Spleen (tissue), 13 donors: ENCODE measurements at places on chromosomes 12 and 14. TPM values are rescaled to one million over a fixed set of nuclear protein-coding genes. Genes with fewer than 3 reads are reported as not detected.

- no peak overlapping the region for H3K27ac ChIP-seq
- H3K4me1 ChIP-seq = peaks cover 4% of the 10 kb centered on the region
- H3K27me3 ChIP-seq = no peaks in the 10 kb centered on the region
- no peaks in the 10 kb centered on the region for H3K36me3 ChIP-seq
Measured at GRCh38 chr12:77841521-77841920, 10.8 kb downstream of the NAV3 start.

- peaks cover 41% of the 10 kb centered on the region for H3K4me1 ChIP-seq
- H3K27ac ChIP-seq = no peak within 1 kb of the TSS
- DNase-seq = no peak
- peaks cover 100% of the 10 kb centered on the region for H3K27me3 ChIP-seq
- no peaks in the 10 kb centered on the region for H3K36me3 ChIP-seq
- H3K4me3 ChIP-seq = peak within 1 kb of the TSS; percentile 40
Measured at GRCh38 chr12:102957339-102958050, at the start of gene ASCL1. TSS of gene ASCL1 (plus strand) at chr12:102957674. CDS start at chr12:102958245, 571 bp downstream.

DNA sequence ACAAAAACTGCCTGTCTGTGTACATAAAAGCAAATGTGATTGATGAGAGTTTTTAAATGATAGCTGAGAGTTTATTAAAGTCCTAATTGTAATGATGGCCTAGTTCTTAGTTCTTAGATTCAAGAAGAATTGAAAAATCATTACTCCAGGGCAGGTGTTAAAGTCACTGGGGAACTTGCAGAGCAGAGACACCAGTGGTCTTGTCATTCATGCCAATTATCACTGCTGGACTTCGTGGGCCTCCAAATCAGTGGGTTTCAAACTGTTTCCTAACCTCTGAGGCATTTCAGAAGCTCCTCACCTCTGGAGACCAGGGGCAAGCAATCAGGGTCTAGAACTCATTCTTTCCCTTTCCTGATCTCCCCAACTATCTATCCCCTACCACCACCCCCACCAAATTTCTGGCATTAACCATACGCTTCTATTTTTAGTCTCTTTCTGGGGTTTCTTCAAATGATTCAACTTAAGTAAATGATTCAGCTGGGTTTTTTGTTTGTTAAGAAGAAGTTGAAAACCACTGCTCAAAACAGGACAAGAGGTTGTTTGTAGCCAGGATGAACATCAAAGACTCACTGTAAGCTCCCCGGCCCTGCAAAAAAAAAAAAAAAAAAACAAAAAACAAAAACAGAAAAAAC, 80.1 kb downstream of the CEP83 start:
- H3K4me3 ChIP-seq = no peak overlapping the region
- DNase-seq = no peak
- H3K27me3 ChIP-seq = no peaks in the 10 kb centered on the region
- no peaks in the 10 kb centered on the region for H3K36me3 ChIP-seq

CLEC14A gene
- polyA plus RNA-seq = 10.0 TPM

GRCh38 chr14:54627540-54628363, 60.8 kb downstream of the SAMD4A start:
- DNase-seq = peak; percentile 76
- H3K27me3 ChIP-seq = no peaks in the 10 kb centered on the region
- H3K4me3 ChIP-seq = peak overlapping the region; percentile 34
- H3K27ac ChIP-seq = peak overlapping the region; percentile 86
- no peaks in the 10 kb centered on the region for H3K36me3 ChIP-seq
- peaks cover 65% of the 10 kb centered on the region for H3K4me1 ChIP-seq

GRCh38 chr14:54309615-54310014, 87.2 kb upstream of the CDKN3 start:
- no peak overlapping the region for H3K4me3 ChIP-seq
- no peak overlapping the region for H3K27ac ChIP-seq
- H3K27me3 ChIP-seq = peaks cover 4% of the 10 kb centered on the region
- no peaks in the 10 kb centered on the region for H3K36me3 ChIP-seq

DNA sequence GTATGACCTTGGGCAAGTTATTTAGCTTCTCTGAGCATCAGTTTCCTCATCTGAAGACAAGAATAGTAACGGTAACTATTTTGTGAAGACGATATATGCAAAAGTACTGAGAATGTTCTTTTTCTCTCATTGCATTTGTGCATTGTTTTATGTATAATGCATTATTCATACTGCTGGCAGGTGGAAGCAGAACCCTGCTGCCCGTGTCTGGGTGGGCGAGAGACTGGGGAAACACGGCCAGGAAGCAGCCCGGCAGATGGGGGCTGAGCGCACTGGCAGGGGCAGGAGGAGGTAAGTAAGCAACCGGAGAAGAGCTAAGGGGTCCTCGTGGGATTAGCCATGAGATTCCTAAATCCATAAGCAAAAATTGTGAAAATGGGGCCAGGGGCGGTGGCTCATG, 115.8 kb upstream of the MED13L start:
- H3K4me1 ChIP-seq = no peaks in the 10 kb centered on the region
- DNase-seq = peak; percentile 59
- no peaks in the 10 kb centered on the region for H3K27me3 ChIP-seq
- no peak overlapping the region for H3K4me3 ChIP-seq
- no peaks in the 10 kb centered on the region for H3K36me3 ChIP-seq

DNA sequence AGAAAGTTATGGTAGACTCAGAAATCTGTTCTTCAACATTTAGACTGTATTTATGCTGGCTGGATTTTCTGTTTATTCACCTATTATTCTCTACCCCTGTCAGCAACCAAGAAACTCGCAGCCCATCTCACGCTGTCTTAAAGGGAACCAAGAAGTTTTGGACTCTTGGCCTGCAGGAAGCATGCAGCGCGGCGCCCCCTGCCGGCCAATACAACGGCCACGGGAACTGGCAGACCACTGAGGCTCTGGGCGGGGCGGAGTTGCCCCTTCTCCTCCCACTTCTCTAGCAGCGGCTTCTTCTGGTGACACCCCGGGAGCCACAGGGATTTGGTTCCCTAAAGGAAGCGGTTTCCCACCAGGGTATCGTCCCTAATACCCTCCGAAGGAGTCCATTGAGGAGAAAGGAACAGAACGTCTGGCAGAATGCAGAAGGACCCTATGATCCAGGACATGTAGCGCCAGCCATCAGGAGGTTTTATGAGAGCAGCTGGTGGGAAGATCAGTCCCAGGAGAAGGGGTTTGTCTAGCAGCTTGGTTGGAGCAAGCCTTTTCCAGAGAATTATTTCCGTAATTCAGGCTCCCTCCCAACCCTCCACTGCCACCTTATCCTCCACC, 21.0 kb upstream of the RNASE2 start:
- DNase-seq = peak; percentile 78
- H3K4me3 ChIP-seq = no peak overlapping the region
- no peak overlapping the region for H3K27ac ChIP-seq
- H3K36me3 ChIP-seq = no peaks in the 10 kb centered on the region

- no peaks in the 10 kb centered on the region for H3K36me3 ChIP-seq
- peaks cover 48% of the 10 kb centered on the region for H3K4me1 ChIP-seq
- peak overlapping the region; percentile 72 for H3K27ac ChIP-seq
Measured at GRCh38 chr12:104570174-104570907, 113.6 kb downstream of the CHST11 start.

- H3K4me1 ChIP-seq = peaks cover 36% of the 10 kb centered on the region
- no peaks in the 10 kb centered on the region for H3K27me3 ChIP-seq
- no peak for DNase-seq
- H3K36me3 ChIP-seq = no peaks in the 10 kb centered on the region
Measured at GRCh38 chr12:42237853-42238239, 202 bp downstream of the YAF2 start.
